ENCODE measurements at places on chromosomes 5 and 9.

DNA sequence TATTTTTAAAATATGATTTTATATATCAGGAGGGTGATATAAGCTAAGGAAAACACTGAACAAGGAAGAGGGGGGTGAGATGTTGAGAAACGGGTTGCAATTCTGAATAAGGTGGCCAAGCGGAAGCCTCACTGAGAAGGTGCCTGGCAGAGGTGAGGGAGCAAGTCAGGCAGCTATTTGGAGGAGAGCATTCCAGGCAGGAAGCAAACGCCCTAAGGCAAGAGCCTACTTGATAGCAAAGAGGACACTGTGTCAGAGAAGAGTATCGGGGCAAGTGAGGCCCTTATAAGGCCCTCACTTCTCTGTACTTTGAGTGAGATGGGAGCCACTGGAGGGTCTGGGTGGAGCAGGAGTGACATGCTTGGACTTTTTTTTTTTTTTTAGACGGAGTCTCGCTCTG lies 8.0 kb upstream of the CTNNA1 start:
- no peak overlapping the region for H3K4me3 ChIP-seq
- no peaks in the 10 kb centered on the region for H3K27me3 ChIP-seq
- H3K36me3 ChIP-seq = no peaks in the 10 kb centered on the region
- H3K4me1 ChIP-seq = no peaks in the 10 kb centered on the region
- H3K27ac ChIP-seq = no peak overlapping the region

- no peak for DNase-seq
- no peaks in the 10 kb centered on the region for H3K36me3 ChIP-seq
- no peaks in the 10 kb centered on the region for H3K4me1 ChIP-seq
Observed at GRCh38 chr5:126806-127205, 34.8 kb downstream of the PLEKHG4B start.

GRCh38 chr9:101037430-101037829 lies 8.9 kb downstream of the PLPPR1 start:
- no peaks in the 10 kb centered on the region for H3K27me3 ChIP-seq
- no peak overlapping the region for H3K4me3 ChIP-seq
- no peaks in the 10 kb centered on the region for H3K4me1 ChIP-seq
- H3K27ac ChIP-seq = no peak overlapping the region
- no peak for DNase-seq

- no peaks in the 10 kb centered on the region for H3K36me3 ChIP-seq
- no peak overlapping the region for H3K4me3 ChIP-seq
- H3K27me3 ChIP-seq = no peaks in the 10 kb centered on the region
- no peak overlapping the region for H3K27ac ChIP-seq
- no peaks in the 10 kb centered on the region for H3K4me1 ChIP-seq
Observed at GRCh38 chr9:82132024-82132423, 143.5 kb downstream of the SPATA31D1 start.

DNA sequence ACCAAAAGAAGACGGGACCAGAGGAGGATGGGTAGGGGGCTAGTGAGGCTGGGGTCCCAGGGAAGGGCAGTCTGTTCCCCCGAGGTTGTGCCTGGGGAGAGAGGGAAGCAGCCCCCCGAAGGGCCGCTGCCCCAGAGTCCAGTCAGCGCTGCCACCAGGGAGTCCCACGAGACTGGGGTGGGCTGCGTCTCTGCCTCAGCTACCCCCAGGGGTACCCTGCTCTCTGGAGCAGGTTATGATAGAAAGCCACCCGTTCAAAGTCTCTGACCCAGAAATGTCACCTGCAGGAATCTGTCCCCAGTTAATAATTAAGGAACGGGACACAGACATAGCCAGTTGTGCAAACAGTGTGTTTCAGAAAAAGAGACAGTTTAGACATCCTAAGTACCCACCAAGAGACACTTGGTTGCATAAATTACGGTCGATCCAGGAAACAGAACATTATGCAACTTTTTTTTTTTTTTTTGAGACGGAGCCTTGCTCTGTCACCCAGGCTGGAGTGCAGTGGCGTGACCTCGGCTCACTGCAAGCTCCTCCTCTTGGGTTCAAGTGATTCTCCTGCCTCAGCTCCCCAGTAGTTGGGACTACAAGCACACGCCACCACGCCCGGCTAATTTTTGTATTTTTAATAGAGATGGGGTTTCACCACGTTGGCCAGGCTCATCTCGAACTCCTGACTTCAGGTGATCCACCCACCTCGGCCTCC lies 10.7 kb upstream of the AGPAT2 start:
- H3K36me3 ChIP-seq = no peaks in the 10 kb centered on the region
- no peak overlapping the region for H3K27ac ChIP-seq
- H3K27me3 ChIP-seq = no peaks in the 10 kb centered on the region
- no peak overlapping the region for H3K4me3 ChIP-seq
- H3K4me1 ChIP-seq = peaks cover 30% of the 10 kb centered on the region

- no peak overlapping the region for H3K27ac ChIP-seq
- no peak for DNase-seq
- H3K4me1 ChIP-seq = peaks cover 8% of the 10 kb centered on the region
- no peak overlapping the region for H3K4me3 ChIP-seq
- H3K27me3 ChIP-seq = no peaks in the 10 kb centered on the region
Observed at GRCh38 chr9:121302786-121303185, 34.8 kb downstream of the GSN start.

DNA sequence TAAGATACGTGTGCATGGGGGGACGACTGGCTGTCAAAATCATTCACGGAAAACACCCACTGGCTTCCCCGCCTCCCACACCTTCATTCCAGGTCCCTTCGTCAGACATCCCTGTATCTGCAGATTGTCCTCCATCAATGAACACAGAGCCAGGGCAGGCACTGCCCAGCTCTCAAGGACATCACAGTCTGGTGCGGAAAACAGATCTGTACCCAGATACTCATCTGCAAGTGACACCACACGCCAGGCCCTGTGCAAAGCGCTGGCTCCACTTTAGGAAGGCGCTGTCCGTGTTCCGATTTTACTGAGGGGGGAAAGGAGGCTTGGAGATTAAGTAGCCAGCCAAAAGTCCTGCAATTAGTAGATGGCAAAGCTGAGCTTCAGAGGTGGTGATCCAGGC lies 72.3 kb downstream of the OLFM1 start:
- no peak for DNase-seq
- no peak overlapping the region for H3K4me3 ChIP-seq
- H3K36me3 ChIP-seq = no peaks in the 10 kb centered on the region
- H3K27ac ChIP-seq = no peak overlapping the region

Data from PC-3 (cell line).